ENCODE measurements at places on chromosomes 11 and 22.

DNA sequence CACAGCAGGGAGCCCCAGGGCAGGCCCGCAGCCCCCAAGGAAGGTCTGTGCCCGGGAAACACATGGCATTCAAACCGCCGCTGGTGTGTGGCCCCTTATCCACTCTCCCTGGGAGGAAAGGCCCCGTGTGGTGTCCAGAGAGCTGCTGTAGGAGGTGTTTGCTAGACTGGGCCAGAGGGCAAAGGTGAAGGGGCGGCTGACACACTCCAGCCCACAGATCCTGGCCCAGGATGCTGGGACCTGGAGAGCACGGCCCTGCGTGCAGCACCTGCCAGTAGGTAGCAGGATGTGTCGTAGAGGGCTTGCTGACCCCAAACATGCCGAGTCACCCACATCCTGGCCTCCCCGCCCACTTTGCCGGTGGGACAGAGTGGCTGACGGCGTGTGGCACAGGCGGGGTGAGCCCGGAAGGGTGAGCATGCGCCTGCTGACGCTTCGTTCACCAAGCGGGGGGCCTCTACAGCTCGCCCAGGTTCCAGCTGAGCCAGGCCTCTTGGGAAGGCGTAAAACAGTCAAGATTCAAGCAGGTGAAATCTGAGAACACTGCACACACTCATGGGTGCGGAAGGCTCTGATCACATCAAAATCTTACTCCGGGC is 11.0 kb downstream of the OSBPL5 start:
- DNase-seq = no peak

DNA sequence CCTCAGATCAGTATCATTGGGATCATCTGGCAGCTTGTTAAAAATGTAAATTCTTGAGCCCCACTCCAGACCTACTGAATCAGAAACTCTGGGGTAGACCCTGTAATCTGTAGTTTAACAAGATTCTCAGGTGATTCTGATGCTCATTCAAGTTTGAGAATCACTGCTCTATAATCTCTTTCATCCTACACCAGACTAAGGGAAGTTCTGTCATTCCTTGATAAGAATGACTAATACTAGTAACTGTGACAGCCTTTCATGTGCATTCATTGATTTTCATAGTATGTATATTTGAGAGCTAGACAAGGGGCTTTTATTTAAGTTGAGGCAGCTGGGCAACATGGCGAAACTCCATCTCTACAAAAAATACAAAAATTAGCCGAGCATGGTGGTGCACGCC is 30.0 kb downstream of the NAT10 start:
- no peak for DNase-seq

GRCh38 chr22:24592058-24592850 is 619 bp downstream of the LRRC75B start:
- DNase-seq = no peak

GRCh38 chr11:30984827-30985226 is 384.7 kb downstream of the DCDC1 start:
- DNase-seq = no peak

GRCh38 chr22:29319072-29319471 is 3.6 kb upstream of the RASL10A start:
- DNase-seq = no peak

- peak; percentile 61 for DNase-seq
These were observed 14.3 kb downstream of the DGKZ start for GRCh38 chr11:46361283-46362155.

GRCh38 chr11:86680716-86681482 is 8.5 kb upstream of the ME3 start:
- DNase-seq = no peak

DNA sequence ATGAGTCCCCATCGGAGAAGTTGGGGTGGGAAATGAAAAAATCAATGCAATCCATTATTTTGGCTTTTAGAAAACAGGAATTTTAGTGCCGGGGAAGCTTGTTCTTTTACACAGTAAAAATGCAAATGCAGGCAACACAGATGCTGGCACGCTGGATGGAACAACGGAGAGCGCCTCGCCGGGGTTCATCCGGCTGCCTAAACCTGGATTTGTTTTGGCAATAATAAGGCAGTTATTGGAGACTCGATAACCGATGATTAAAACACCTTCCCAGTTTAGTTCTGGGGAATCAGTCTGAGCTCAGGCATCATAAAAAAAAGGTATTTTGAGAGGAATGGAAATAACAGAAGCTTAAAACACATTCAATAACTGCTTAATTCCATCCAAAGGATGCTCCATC is 2.9 kb downstream of the DSCAML1 start:
- no peak for DNase-seq

GRCh38 chr11:34916843-34917770 is 689 bp downstream of the PDHX start:
- DNase-seq = no peak

DNA sequence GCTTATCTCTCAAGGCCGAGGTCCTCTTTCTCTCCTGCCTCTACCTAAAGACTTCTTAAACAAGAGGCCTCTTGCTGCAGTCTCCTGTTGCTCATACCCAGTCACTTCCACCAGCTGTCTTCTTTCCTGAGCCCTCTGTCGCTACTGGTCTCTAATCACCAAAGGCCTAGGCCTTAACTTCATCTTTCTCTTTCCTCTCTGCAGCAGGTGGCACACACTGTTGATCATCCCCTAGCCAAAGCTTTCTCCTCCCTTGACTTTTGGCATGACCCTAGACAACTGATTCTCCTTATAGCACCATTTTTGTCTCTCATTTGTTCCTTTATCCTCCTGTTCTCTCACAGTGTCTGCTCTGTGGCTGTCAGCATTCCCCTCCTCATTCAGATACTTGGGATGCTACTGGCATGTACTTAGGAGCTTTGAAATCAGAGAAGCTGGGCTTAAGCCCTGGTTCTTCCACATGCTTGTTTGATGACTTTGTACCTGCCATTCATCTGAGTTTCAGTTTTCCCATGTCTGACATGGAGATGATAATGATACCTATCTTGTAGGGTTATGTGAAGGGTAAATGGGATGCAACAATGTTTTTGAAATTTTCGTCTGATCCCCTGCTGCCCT is 22.4 kb downstream of the ENDOD1 start:
- DNase-seq = no peak

DNA sequence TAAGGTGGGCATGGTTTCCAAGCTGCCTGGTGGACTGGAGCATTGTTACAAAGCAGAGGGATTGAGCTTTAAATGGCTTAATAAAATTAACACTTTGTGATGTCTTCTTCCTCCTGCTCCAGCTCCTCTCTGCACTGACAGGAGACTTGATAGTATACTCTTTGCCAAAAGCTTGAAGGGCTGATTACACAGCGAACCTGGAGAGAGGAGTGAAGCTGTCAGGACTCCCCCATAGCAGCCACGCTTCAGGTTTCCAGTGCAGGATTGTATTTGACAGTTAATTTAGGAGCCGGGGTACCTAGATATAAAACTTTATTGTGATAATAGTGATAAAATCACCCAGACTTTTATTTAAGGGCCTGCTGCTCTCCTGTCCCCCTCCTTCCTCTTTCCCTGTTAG is 50.0 kb downstream of the TRIM44 start:
- DNase-seq = no peak

DNA sequence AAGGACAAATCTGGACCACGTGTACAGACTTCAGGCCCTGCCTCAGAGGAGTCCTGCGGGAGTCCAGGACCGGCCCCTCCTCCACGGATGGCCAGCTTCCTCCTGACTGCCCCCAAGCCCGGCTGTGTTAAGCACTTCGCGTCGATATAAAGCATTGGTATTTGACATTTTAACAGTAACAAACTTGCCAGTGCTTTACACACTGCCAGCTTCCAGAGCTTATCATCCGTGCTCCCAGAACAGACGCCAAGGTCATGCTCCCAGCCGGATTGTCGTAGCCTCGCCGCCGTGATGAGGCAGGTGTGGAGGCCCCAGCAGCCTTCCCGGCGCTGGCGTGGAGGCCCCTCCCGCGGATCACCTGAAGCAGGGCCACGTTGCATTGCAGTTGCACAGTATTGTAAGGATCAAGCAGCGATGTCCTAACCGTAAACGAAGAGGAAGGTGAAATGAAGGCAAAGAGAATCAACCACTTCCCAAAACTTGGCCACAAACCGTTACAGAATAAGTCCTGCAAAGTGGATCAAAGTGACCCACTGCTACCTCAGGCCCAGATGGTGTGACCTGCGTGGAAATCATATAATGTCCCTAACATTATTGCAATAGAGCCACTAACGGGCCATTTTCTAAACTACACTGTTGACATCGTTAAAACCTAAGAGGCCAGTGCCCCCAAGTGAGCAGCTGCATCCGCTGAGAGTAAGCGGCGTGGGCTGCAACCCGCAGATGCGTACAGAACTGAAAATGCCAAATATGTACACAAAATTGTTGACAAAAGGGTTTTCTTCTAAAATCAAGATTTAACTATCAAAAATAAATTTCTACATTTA is 51.6 kb downstream of the CERK start:
- no peak for DNase-seq
